ENCODE measurements at places on chromosomes 2 and 18. TPM values are rescaled to one million over a fixed set of nuclear protein-coding genes. Genes with fewer than 3 reads are reported as not detected.

- no peak for DNase-seq
Measured at GRCh38 chr2:42764096-42764495, at the start of gene OXER1. Gene OXER1 (minus strand): TSS chr2:42764135. CDS start chr2:42764062, 73 bp downstream.

The DPP4 gene
- total RNA-seq: not detected

DNA sequence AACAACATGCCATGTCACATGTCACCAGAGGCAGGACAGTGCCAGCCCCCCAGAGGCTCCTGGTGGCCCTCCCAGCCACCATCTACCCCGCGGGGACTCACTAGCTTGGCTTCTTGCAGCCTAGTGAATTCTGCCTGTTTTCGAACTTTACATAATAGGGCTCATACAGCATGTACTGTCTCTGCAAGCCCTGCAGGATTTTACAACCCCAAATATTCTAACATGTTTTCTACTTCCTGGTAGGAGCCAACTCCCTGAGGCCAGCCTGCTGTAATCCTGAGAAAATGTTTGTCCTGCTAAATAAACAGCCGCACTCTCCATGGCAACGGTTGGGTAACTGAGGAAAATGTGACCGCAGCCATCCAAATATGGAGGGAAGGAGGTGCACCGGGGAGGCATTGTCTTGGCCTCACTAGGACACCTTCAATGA is 2.7 kb downstream of the PER2 start:
- DNase-seq: no peak

DNA sequence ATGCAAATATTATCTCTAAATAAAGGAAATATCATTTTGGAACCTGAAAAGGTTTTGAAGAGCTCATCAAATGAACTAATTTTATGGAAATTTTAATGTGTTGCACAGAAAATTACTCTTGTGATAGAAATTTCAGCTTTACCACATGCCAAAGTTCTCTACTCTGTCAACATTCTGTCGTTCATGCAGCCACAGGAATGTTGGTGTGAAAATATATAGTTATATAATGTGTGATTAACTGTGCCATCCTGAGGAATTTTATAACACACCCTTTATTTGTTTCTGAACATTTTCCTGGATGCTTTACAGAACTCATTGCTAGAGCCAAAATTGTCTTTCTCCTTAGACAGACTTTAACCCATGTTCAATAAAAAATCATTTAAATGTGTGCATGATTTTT is 202.5 kb upstream of the SLC8A1 start:
- DNase-seq: no peak

- DNase-seq: no peak
Measured at GRCh38 chr2:219709331-219709761, 81.9 kb downstream of the SLC4A3 start.
